ENCODE measurements at places on chromosomes 13 and 19. TPM values are rescaled to one million over a fixed set of nuclear protein-coding genes. Genes with fewer than 3 reads are reported as not detected.

The CERS1 gene
- total RNA-seq = 10.5 TPM

The FAM216B gene
- total RNA-seq = not detected

The COL5A3 gene
- 2.1 TPM for total RNA-seq

The C3 gene
- not detected for total RNA-seq

The FFAR1 gene
- total RNA-seq = not detected

The HS6ST3 gene
- 0.03 TPM for total RNA-seq

The STOML3 gene
- 0.13 TPM for total RNA-seq

The KIR2DL1 gene
- not detected for total RNA-seq

The MEF2B gene
- not detected for total RNA-seq

The ANKLE1 gene
- 1.3 TPM for total RNA-seq

The KLK6 gene
- not detected for total RNA-seq

The CLEC11A gene
- total RNA-seq = 1.2 TPM

The GNA15 gene
- not detected for total RNA-seq

The BLVRB gene
- total RNA-seq = 104 TPM

The NLRP11 gene
- 0.21 TPM for total RNA-seq

The PALM3 gene
- not detected for total RNA-seq

The RNASEH2B gene
- total RNA-seq = 87.0 TPM

The BICRA gene
- total RNA-seq = 3.8 TPM

The ZNF567 gene
- total RNA-seq = 2.9 TPM

The PSG7 gene
- total RNA-seq = not detected

The ZNF222 gene
- 9.0 TPM for total RNA-seq

The F10 gene
- total RNA-seq = not detected

The ZNF90 gene
- 0.77 TPM for total RNA-seq

The ZNF560 gene
- total RNA-seq = 0.69 TPM

The TJP3 gene
- 0.21 TPM for total RNA-seq

The ZNF208 gene
- total RNA-seq = 0.26 TPM

The BST2 gene
- total RNA-seq = 0.21 TPM

The DNAJC3 gene
- 66.6 TPM for total RNA-seq

The GPC5 gene
- 0.50 TPM for total RNA-seq

The CRB3 gene
- total RNA-seq = 0.24 TPM

The LRG1 gene
- total RNA-seq = 0.05 TPM

The HIPK4 gene
- 0.08 TPM for total RNA-seq

The EPS8L1 gene
- 8.7 TPM for total RNA-seq

The CACNA1A gene
- not detected for total RNA-seq

The TRPC4 gene
- not detected for total RNA-seq
